ENCODE measurements at places on chromosomes 6 and 20.

DNA sequence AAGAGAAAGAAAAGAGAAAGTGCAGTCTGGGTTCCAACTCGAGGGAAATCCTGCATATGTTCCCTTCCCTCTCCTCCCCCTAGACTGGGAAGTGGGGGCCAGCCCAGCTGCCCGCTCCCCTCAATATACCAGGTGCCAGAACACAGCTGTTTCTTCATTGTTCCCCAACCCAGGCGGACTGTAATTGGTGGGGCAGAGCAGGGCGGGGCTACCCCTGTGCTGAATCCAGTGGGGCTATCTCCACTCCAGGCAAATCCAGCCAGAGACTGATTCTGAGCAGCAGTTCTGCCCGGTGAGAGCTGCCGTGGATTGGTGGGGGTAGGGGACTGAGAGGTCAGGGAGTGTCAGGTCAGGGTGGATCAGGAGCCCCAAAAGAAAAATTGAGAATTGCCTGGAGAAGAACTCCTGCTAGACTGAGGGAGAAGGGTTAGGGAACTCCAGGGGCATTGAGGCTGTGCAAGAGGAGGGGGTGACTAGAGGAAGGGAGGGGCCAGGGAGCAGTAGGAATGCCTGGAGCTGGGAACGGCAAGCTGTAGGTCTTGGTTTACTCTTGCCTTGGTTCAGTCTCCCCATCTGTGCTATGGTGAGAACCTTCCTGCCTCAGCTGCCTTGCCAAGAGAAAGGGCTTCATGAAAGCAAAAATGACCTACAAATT is at the start of gene MYMX:
MYMX (plus strand) TSS at position 250 of the 655 bp plus-strand sequence. CDS start 546 bp downstream, outside the sequence.
- DNase-seq = no peak

- no peak for DNase-seq
Observed at GRCh38 chr20:20552076-20552475, 160.4 kb downstream of the RALGAPA2 start.

DNA sequence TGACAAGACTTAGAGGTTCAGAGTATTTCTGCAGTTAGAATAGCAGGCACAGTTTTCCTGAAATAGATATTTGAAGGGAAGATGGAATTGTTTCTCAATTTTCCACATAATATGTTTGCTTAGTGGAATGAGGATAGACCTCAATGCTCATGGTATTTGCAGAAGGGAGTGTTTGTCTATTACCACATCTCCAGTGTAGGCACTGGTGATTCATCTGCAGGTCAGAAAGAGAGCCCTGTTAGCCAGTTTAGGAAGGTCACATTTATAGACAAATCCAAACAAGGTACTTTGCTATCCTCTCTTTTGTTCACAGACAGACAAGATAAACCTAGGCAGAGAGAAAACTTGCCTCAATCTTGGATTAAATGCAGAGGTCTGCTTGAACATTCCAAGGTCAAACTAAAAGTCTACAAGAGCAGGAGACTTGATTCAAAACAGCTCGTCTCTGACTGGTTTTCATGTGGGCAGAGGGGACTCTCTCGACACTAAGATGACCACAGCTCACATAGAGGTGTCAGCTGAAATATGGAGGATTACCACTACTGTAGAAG is 22.8 kb downstream of the ISM1 start:
- no peak for DNase-seq

DNA sequence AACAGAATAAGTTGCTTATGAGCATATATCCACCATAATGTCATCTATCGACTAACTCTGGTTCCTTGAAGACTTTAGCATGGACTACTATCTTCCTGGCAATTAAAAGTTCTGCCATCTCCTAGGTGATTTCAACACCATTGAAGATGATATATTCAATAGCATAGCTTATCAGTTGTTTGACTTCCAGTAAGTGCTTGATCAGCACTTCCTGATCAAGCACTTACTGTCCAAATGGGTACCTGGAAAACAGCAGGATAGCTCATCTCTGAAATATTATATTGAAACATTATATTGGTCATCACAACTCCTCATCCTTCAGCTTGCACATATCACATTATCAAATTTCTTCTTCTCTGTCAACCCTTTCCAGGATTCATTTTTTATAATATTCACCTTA is 75.5 kb upstream of the HMGCLL1 start:
- DNase-seq = no peak

DNA sequence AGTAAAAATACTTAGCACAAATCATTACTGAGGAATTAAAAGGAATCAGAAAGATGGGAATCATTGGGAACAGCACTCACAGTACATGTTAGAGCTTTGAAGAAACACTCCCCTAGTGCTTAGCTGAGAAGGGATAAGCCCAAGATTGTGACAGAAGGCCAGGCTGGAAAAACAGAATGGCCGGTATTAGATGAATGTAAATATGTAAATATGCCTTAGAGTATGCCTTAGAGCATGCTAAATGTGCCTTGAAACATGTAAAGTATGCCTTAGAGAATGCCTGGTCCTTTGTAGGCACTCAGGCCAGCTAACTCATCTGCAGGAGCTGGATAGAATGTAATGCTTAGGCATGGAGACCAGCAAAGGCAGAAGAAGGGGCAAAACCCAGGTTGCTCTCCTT is 10.6 kb upstream of the TENT5A start:
- DNase-seq = no peak

GRCh38 chr6:24431045-24431451 is 28.3 kb downstream of the MRS2 start:
- peak; percentile 44 for DNase-seq

DNA sequence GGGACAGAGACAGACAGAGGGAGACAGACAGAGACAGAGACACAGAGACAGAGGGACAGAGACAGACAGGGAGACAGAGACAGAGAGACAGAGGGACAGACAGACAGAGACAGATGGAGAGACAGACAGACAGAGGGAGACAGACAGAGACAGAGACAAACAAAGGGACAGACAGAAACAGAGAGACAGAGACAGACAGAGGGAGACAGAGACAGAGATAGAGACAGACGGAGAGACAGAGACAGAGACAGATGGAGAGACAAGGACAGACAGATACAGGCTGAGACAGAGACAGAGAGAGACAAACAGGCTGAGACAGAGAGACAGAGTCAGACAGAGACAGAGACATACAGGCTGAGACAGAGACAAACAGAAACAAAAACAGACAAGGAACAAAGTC is 39.4 kb upstream of the PHACTR3 start:
- no peak for DNase-seq

- DNase-seq = peak; percentile 85
Observed at GRCh38 chr6:155418017-155418761, 37.5 kb downstream of the NOX3 start.

DNA sequence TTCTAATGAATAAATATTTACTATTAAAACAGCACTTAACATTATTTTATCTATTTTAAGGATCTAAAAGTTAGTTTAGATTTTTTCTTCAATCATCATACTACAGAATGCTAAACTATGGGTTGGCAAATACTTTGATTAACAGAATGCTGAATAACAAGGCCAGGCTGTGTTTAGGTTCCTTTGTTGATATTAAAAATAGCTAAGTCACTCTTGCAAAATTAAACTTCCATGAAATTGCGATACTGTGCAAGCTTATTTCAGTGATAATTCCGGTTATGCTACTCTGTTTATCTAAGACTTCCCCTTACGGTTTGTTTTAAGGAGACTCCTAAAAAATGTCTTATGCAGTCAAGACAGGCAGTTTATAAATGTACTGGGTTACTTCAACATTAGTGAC is 2.8 kb downstream of the RNF24 start:
- peak; percentile 84 for DNase-seq

DNA sequence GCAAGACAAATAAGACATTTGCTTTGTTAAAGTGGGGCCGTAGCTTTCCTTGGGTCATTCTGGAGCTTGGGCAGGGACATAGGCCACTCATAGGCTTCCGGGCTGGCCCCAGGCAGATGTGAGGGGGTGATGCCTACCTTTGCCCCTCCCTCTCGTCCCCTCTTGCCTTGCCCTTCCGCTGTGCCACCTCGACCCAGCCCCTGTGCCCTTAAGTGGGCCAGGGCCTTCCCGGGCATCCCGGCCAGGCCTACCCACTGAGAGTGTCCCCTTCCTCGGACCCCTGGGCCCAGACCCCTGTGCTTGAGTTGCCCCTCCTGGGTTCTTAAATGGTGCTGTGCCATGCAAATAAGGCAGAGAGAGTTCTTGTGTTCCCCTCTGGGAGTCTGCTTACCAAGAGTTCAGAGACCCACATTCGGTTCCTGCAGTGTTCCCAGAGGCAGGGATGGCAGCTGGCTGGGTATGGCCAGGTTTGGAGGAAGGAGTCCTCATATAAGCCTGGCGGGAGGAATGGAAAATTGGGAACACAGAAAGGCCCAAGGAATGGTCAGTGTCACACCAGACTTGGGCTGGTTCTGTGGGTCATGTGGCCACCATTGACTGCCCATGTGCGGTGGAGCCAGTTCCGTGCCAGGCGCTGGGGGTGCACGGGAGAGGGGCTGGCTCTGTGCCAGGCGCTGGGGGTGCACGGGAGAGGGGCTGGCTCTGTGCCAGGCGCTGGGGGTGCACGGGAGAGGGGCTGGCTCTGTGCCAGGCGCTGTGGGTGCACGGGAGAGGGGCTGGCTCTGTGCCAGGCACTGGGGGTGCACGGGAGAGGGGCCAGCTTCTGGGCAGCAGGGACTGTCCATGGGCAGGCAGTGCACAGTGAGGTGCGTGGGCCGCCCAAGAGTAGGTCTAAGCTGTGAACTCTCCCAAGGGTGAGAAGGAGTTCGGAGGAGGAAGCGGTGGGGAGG is 173.5 kb upstream of the SNX9 start:
- no peak for DNase-seq

- no peak for DNase-seq
Observed at GRCh38 chr6:130138116-130138908, 84.4 kb downstream of the SAMD3 start.

- no peak for DNase-seq
Observed at GRCh38 chr20:49140834-49141233, 47.3 kb downstream of the STAU1 start.

DNA sequence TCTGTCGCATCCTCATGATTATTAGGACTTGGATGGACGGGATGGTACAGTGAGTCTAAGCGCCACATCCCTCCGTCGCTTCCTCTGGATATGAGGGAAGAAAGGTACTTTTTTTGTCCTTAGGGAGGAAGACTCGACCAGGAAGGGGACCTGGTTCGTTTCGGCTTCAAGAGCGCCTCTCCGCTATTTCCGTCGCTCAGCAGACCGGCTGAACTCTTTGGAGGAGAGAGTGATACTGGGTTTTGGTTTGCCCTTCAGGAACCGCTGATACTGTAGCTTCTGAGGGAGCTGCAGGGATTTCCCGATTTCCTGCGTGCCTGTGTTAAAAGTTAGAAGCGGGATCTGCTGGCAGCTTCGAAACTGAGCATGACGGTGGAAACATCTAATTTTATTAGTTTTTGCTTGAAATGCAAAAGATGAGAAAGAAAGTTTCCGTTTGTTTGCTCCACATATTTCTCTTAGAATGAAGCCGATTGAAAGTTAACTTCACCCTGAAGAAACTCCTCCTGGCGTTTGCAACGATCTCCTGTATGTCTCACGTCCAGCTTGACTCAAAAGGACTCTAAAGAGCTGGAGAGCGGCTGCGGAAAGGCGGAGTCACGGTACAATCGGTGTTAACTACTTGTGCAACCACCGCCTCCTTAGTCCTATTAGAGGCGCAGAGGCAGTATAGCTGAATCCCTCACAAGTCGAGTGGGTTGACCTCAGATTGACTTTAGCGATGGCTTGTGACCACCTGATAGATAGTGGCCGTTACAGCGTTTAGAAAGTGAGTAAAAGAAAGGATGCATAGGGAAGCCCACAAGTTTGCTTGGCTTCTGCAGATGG is 129.4 kb downstream of the TRIM27 start:
- DNase-seq = no peak

DNA sequence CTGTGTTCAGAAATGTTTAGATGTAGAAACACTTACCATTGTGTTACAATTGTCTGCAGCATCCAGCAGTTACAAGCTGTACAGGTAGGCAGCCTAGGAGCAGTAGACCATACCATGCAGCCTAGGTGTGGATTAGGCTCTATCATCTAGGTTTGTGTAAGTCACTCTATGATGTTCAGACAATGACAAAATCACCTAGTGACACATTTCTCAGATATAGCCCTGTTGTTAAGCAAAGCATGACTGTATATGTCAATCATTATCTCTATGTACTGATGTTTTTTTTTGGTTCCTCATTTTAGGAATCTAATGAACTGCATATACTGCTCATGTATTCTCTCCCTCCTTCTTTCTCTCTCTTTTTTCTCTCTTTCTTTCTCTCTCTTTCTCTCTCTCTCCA is 22.2 kb downstream of the CST8 start:
- DNase-seq = no peak

GRCh38 chr6:126444659-126445273 is 104.9 kb downstream of the CENPW start:
- no peak for DNase-seq

DNA sequence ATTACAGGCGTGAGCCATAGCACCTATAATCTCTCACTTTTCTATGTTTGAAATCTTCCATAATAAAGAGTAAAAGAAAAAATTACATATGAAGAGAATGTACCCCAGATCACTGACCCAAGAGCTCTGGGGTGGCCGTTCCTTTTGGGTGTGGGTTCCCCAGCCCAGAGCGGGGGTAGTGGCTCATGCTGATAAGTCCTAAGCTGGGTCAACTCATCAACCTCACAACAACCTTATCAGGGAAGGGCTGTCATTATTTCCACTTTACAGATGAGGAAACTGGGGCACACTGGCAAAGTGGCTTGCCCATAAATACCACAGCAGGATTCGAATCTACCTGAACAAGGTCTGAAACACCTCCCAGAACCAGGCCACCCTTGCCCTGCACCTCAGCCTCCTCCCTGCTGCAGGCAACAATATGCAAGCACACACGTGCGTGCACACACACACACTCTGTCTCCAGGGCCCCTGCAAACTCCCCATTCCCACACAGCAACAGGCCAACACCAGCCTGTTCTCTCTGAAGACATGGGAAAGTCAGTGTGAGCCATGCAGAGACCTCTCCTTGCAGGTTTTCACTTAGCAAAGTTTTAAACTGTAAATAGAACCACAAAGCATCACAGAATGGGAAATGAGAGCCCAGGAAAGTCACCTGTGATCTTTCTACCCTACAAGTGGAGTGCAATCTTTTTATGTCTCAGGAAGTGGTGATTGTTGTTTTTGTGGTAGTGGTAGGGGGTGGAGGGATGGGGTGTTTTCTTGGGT is 27.7 kb downstream of the BFSP1 start:
- no peak for DNase-seq

- no peak for DNase-seq
Observed at GRCh38 chr20:46564241-46564957, 13.9 kb upstream of the OCSTAMP start.

- no peak for DNase-seq
Observed at GRCh38 chr6:11324453-11325015, 92.1 kb upstream of the NEDD9 start.

DNA sequence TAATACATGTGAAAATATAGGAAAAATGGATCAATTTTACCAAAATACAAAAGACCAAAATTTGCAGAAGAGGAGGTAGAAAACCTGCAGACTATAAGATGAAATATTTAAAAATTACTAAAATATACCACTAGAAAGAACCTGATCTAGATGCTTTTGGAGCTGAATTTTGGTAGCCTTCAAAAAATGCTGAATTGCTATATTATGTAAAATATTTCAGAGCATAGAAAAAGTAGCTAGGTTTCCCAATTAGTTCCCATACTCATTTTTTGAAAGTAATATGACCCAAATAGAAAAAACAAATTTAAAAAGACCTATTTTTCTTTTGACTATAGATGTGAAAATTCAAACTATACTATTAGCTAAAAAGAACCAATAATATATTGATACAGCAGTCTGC is 3.6 kb upstream of the EPPIN start:
- no peak for DNase-seq

GRCh38 chr6:125415913-125416312 is 114.1 kb upstream of the HDDC2 start:
- no peak for DNase-seq

- no peak for DNase-seq
Observed at GRCh38 chr6:133183691-133184090, 57.5 kb upstream of the EYA4 start.

GRCh38 chr6:139430899-139431601 is 56.6 kb upstream of the CITED2 start:
- no peak for DNase-seq

Measured in common myeloid progenitor, CD34-positive (primary cell).